ENCODE measurements at places on chromosomes 3 and 15. TPM values are rescaled to one million over a fixed set of nuclear protein-coding genes. Genes with fewer than 3 reads are reported as not detected.

Gene MESP2
- total RNA-seq: 0.16 TPM

DNA sequence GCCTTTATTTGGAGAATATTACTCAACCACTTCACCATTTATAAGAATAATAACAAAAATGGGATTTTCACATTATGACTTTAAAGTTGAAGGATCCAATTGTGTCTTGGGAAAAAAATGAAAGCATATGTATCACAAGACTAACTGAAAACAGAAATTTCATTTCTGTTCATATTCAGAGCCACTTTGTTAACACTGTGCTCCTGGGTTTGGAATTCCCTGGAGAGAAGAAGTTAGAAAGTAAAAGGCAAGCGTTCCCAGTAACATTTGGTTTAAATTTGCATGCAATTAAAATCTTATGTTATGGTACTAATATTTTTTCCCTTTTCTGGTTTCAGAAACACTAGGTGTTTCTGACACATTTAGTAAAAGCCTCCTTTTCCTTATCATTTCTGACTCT is 230.8 kb downstream of the RBMS3 start:
- no peak for DNase-seq

- DNase-seq: no peak
Observed at GRCh38 chr3:10321630-10322351, 879 bp upstream of the SEC13 start.

DNA sequence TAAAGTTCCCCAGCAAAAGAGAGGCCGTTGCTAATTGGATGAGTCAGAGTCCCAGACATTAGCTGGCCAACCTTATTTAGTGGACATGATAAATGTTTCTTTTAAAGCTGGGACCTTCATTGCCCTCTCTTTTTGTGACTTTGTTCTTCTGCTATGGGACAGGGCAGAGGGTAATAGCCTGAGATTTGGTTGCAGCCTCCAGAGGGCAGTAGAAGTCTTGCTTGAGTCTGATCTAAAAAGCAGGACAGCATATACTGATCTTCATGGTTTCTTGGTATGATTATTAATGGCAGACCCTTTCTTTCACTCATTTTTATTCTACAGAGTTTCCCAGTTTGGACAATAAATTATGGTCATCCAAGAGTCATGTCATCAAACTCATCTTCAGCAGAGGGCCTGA is 25.1 kb upstream of the ZKSCAN7 start:
- peak; percentile 44 for DNase-seq

Gene ZNF860
- 14.7 TPM for total RNA-seq

DNA sequence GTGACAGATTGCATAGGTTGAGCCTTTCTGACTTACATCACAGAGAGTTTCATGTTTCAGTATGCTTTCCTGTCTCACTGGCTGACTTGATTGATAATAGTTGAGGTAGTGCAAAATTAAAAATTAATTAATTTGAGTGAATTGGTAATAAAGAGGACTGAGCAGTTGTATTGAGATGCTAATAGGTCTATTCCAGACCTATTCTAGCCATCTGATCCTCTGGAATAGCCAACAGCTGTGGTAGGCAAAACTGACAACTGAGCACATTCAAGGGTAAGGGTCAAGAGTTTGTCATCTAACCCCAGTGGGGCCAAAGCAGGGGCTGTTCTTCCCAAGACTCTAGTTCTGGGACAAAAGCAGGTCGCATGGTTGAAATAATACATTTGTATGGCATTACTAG is 132.4 kb downstream of the EPHA3 start:
- no peak for DNase-seq

- no peak for DNase-seq
Observed at GRCh38 chr3:23900744-23901143, 16.0 kb downstream of the NKIRAS1 start.

DNA sequence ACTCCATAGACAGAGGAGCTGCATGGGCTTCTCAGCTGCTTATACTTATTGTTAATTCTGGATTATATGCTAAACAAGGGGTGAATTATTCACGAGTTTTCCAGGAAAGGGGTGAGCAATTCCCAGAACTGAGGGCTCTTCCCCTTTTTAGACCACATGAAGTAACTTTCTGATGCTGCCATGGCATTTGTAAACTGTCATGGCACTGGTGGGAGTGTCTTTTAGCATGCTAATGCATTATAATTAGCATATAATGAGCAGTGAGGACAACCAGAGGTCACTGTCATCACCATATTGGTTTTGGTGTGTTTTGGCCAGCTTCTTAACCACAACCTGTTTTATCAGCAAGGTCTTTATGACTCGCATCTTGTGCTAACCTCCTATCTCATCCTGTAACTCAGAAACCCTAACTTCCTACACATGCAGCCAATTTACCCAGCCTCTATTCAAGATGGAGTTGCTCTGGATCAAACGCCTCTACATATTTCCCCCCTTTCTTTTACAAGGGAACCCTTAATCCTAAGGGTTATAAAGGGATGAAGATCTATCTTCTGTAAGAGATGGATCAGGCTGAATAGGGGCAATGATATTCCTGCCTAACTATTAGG is 12.1 kb upstream of the DMXL2 start:
- no peak for DNase-seq

Gene PDCD7
- total RNA-seq: 16.5 TPM

Gene NBEAL2
- 79.9 TPM for total RNA-seq

DNA sequence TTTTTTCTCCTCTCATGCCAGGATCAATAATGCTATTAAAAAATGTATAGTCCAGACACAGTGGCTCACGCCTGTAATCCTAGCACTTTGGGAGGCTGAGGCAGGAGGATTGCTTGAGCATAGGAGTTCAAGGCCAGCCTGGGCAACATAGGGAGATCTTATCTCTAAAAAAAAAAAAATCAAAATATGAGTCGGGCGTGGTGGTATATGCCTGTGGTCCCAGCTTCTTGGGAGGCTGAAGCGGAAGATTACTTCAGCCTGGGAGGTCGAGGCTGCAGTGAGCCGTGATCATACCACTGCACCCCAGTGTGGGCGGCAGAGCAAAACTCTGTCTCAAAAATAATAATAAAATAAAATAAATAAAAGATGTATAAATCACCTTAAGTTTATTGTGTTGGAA is 75.4 kb downstream of the WWTR1 start:
- no peak for DNase-seq

Gene ERC2
- 12.2 TPM for total RNA-seq

Gene SLITRK3
- 3.2 TPM for total RNA-seq

Gene DUOXA1
- total RNA-seq: not detected

DNA sequence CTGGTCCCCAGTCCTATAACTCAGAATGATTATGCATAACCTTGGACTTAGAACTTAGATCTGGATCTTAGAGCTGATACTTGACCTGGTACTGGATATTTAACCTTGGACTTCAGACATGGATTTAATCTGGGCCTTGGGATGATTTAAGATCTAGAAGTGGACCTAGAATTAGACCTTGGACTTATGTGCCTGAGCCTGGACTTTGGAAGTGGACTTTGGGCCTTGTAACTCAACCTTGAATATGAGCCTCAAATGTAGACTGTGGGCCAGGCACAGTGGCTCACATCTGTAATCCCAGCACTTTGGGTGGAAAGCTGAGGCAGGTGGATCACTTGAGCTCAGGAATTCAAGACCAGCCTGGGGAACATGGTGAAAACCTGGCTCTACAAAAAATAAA is 46.1 kb downstream of the ZNF589 start:
- DNase-seq: no peak

Gene CLDN16
- total RNA-seq: not detected

GRCh38 chr3:115928376-115928775 is 305.1 kb downstream of the GAP43 start:
- DNase-seq: no peak

GRCh38 chr3:141425523-141426233 is 57.4 kb downstream of the ZBTB38 start:
- no peak for DNase-seq

DNA sequence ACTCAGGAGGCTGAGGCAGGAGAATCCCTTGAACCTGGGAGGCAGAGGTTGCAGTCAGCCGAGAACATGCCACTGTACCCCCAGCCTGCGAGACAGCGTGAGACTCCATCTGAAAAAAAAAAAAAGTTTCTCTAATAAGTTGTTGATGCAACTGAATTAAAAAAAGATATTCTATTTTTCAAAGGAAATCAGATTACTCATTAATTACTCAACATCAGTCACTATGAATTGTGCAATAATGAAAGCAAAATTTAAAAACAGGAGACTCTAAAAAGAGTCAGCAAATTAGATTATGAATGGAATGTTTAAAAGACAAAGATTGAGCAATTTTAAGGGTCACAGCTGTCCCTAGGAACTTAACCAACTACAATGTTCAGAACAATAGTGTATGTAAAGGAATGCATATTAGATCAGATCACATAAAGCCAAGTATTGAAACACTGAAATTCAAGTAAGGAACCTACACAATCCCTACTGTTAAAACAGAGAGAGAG is 60.2 kb upstream of the SLC4A7 start:
- DNase-seq: no peak

DNA sequence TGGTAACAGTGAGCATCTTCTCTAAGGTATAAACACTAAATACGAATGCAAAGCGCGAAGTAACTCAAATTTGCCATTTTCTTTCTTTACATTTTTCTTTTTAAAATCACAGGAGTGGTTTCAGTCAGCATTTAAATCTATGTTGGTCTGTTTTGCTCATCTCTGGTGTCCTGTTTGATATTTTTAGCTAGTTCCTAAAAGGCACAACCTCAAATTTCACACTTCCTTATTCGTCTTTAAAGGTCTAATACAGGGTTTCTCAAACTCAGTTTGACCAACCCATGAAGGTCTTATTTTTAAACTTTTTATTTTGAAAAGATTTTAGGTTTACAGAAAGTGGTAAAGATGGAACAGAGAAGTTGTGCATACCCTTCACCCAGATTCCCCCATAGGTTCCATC is 201.1 kb downstream of the MAGI1 start:
- no peak for DNase-seq
